Frontal cortex (tissue), 4 donors: ENCODE measurements at places on chromosomes 7 and 10. TPM values are rescaled to one million over a fixed set of nuclear protein-coding genes. Genes with fewer than 3 reads are reported as not detected.

The C10orf90 gene
- total RNA-seq: 0.41 TPM

The PLEKHS1 gene
- total RNA-seq: not detected

The ZNF138 gene
- 51.8 TPM for total RNA-seq

The TRIL gene
- total RNA-seq: 17.5 TPM

The HIF1AN gene
- 11.4 TPM for total RNA-seq

The DOCK4 gene
- 70.9 TPM for total RNA-seq

The NUPR2 gene
- total RNA-seq: not detected

The CAV2 gene
- total RNA-seq: 25.7 TPM

The HOGA1 gene
- 0.41 TPM for total RNA-seq

The IMPDH1 gene
- total RNA-seq: 26.5 TPM

The FGL2 gene
- total RNA-seq: 2.9 TPM

The ZNF485 gene
- total RNA-seq: 8.2 TPM

The PLXDC2 gene
- total RNA-seq: 10.6 TPM

The TMEM213 gene
- not detected for total RNA-seq

The MYOF gene
- total RNA-seq: 2.9 TPM

The ST8SIA6 gene
- total RNA-seq: 4.9 TPM

The VKORC1L1 gene
- 26.9 TPM for total RNA-seq

The CCDC186 gene
- 45.2 TPM for total RNA-seq

The IGF2BP3 gene
- 81.5 TPM for total RNA-seq

The GRM3 gene
- 155 TPM for total RNA-seq

The CAMK1D gene
- total RNA-seq: 19.2 TPM

The BAIAP2L1 gene
- total RNA-seq: under 0.01 TPM

The LAMB1 gene
- 30.2 TPM for total RNA-seq

The CFAP46 gene
- total RNA-seq: 2.0 TPM

The UCN3 gene
- total RNA-seq: not detected

The IL2RA gene
- not detected for total RNA-seq

The PTPN20 gene
- 18.8 TPM for total RNA-seq

The ZFAND4 gene
- total RNA-seq: 13.9 TPM

The ASZ1 gene
- not detected for total RNA-seq

The RELN gene
- total RNA-seq: 57.5 TPM

The ADRB1 gene
- 3.3 TPM for total RNA-seq

The LDB3 gene
- under 0.01 TPM for total RNA-seq

The CRTAC1 gene
- 7.3 TPM for total RNA-seq

The COMMD3 gene
- 65.6 TPM for total RNA-seq

The IGFBP3 gene
- total RNA-seq: 6.1 TPM

The TYW1B gene
- 2.0 TPM for total RNA-seq

The JCAD gene
- total RNA-seq: 10.2 TPM

The DNAJC12 gene
- 4.5 TPM for total RNA-seq

The CASD1 gene
- 110 TPM for total RNA-seq

The SPDYE8 gene
- under 0.01 TPM for total RNA-seq

The RBM20 gene
- 0.41 TPM for total RNA-seq

The COL17A1 gene
- under 0.01 TPM for total RNA-seq

The FGFR2 gene
- 34.2 TPM for total RNA-seq

The CNTNAP2 gene
- 110 TPM for total RNA-seq

The FLNC gene
- 2.4 TPM for total RNA-seq

The LRRN3 gene
- 153 TPM for total RNA-seq

The AEBP1 gene
- total RNA-seq: 4.1 TPM

The PRKCQ gene
- 2.0 TPM for total RNA-seq

The SSC4D gene
- total RNA-seq: 1.6 TPM

The GPR26 gene
- total RNA-seq: 5.3 TPM

The SPDYE1 gene
- total RNA-seq: not detected

The SUN3 gene
- not detected for total RNA-seq
